Endothelial cell (in vitro differentiated cells): ENCODE measurements at places on chromosomes 2 and 18. TPM values are rescaled to one million over a fixed set of nuclear protein-coding genes. Genes with fewer than 3 reads are reported as not detected.

FZD7 gene
- 42.2 TPM for total RNA-seq

- no peaks in the 10 kb centered on the region for H3K27me3 ChIP-seq
- no peak overlapping the region for H3K4me3 ChIP-seq
- H3K27ac ChIP-seq = no peak overlapping the region
- DNase-seq = no peak
- H3K4me1 ChIP-seq = no peaks in the 10 kb centered on the region
- no peaks in the 10 kb centered on the region for H3K36me3 ChIP-seq
These were observed 6.6 kb upstream of the CCDC195 start for GRCh38 chr2:224722770-224723169.

GRCh38 chr2:223855426-223855825 lies 18.0 kb upstream of the AP1S3 start:
- no peak for DNase-seq
- peaks cover 6% of the 10 kb centered on the region for H3K27me3 ChIP-seq
- H3K4me3 ChIP-seq = no peak overlapping the region
- peaks cover 10% of the 10 kb centered on the region for H3K36me3 ChIP-seq
- H3K27ac ChIP-seq = no peak overlapping the region
- H3K4me1 ChIP-seq = no peaks in the 10 kb centered on the region

DNA sequence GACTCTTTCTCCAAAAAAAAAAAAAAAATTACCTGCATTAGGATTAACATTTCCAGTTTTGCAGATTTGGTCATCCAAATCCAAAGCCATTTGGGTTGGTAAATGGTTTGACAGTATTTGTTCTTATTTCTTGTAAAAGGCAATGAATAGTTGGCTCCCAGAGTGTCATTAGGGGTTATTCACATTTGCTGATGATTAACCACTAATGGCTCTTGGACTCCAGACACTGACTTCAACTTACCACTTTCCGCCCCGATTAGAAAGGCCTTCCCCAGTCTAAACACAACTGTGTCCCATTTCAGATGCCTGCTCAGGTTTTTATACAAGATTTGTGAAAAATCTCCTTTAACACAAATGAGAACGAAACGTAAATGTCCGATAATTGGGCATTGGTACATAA lies 9.6 kb upstream of the TGIF1 start:
- no peak for DNase-seq
- H3K4me1 ChIP-seq = no peaks in the 10 kb centered on the region
- H3K4me3 ChIP-seq = no peak overlapping the region
- H3K27ac ChIP-seq = no peak overlapping the region
- no peaks in the 10 kb centered on the region for H3K36me3 ChIP-seq
- peaks cover 4% of the 10 kb centered on the region for H3K27me3 ChIP-seq

GRCh38 chr2:86695053-86695691 lies 24.9 kb upstream of the RMND5A start:
- H3K4me3 ChIP-seq = no peak overlapping the region
- no peak overlapping the region for H3K27ac ChIP-seq
- peaks cover 2% of the 10 kb centered on the region for H3K27me3 ChIP-seq

DNA sequence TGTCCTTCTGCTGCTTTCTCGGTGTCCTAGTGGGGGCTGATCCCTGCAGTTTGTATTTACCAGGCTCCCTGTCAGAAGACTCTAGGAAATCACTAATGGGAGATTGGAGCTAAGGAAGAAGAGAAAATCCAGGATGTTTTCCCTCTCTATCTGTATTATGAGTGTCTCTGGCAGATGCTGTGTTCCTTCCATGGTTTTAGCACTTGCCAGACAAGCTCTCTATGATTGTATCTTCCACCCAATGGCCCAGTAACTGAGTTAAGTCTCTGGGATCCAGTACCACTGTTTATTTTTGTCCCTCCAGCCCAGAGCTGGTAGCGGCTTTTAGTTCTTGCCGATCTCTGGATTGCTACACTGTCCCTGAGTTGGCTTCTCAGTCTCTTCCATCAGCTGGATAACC lies 494.8 kb upstream of the SLC39A10 start:
- no peaks in the 10 kb centered on the region for H3K36me3 ChIP-seq
- DNase-seq = no peak
- H3K4me3 ChIP-seq = no peak overlapping the region
- H3K4me1 ChIP-seq = no peaks in the 10 kb centered on the region
- H3K27ac ChIP-seq = no peak overlapping the region

- no peak overlapping the region for H3K4me3 ChIP-seq
- peaks cover 5% of the 10 kb centered on the region for H3K36me3 ChIP-seq
- peaks cover 5% of the 10 kb centered on the region for H3K4me1 ChIP-seq
- DNase-seq = no peak
These were observed 383.5 kb downstream of the ZEB2 start for GRCh38 chr2:144136297-144137010.
